Stimulated activated CD4-positive, alpha-beta T cell treated with anti-CD3 and anti-CD28 coated beads, TNF-alpha, amount 100 ng/mL, for 1 hour (primary cell): ENCODE measurements at places on chromosomes 7 and 10.

DNA sequence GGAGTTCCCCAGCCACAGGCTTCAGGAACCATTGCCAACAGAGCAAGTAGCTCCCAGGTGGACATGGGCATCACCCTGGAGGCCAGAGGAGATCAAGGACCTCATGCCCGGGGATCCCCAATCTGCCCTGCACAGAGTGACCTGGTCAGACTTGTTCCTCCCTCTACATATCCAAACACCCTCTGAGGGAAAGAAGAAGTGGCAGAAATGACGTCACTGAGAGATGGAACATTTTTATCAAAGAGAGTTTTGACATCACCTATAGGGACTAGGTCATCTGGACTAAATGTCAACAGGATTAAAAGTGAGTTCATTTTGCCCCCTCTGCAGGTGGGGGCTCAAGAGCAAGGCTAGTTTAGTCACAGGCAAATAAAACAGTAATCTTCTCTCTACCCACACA lies 273.7 kb downstream of the SKAP2 start:
- DNase-seq: no peak

DNA sequence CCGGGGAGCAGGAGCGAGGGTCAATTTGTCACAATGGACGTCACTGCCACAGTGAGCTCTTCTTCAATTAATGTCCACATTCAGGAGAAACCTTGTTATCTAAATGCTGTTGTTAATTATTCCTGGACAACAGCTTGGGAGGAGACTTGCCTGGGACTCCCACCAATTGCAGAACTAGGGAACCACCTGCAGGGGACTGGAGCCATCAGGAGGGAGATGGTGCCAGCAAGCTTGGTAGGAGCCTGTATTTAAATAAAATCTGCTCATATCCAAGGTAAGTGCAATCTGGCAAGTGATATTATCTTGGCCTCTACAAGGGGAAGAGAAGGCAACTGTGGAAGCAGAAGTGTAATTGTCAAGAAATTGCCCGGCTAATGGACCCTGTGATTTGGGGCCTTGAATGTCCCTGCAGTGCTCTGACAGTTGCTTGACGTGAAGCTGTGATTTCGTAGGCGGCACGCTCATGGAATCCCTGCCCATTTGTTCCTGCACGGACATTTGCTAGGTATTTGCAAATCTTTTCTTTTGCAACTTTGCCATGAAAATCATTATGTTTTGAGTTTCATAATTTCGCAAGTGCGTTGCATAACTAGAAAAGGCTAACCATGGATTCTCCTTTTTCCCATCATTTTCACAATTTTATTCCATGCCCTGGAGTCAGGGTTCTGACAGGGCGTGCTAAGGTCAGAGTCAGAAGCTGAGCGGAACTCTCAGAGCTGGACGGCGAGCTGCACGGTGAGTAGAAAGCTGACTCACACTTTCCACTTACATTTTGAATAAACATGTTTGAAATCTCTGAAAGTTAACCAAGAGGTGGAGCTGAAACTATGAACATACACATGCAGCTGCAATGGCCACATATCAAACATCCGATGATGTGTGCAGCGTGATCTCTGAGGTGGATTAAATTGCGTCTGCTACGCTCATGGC lies 84.9 kb upstream of the TCERG1L start:
- no peak for DNase-seq

- DNase-seq: no peak
Measured at GRCh38 chr10:97520978-97521761, 22.4 kb downstream of the UBTD1 start.

GRCh38 chr10:72072639-72073038 lies 15.7 kb downstream of the SPOCK2 start:
- DNase-seq: no peak

GRCh38 chr10:34168439-34168838 lies 646.7 kb downstream of the PARD3 start:
- DNase-seq: no peak

DNA sequence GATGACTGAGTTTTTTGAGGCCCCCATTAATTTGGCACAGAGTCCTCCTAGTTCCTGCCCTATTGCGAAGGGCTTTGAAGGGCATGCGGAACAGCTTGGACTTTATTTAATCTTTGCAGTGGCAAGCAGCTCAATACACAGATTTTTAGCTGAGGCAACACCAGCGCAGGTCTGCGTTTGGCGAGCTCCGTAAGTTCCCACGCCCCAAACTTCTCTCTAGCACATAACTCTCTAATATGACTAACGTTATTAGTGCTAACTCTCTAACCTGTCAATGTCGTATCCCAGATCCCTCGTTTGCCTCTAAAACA lies 366 bp upstream of the TAF3 start:
- DNase-seq: no peak

- no peak for DNase-seq
Measured at GRCh38 chr10:112092519-112092918, 91.0 kb downstream of the GPAM start.

GRCh38 chr10:124451276-124451675 lies 1.4 kb upstream of the NKX1-2 start:
- DNase-seq: no peak

DNA sequence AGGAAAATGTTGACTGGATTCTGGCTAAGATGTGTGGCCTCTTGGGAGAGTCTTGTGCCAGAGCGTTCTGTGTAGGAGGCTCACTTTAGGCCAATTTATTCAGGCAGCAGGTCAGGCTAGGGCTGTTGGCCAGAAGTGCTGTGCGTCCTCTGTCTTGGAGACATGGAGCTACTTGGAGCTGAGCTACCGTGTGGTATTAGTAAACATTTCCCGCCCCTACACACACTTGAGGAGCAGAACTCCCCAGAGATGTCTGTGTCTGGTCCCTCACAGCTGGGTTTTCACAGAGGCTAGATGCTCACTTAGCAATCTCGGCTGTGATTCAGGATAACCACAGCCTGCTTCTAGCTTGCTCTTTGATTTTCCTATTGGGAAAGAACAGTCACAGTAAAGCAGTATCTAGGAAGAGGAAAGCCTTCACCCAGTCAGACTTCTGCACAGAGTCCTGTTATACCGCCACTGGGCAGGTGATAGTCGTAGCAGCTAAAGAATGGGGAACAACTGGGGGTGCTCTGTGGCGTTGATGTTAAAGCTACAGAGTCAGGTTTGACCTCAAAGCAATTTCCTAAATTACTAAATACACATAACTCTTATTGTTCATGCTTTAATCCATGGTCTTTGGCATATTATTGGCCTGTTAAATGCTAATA lies 86.7 kb downstream of the MDFIC start:
- no peak for DNase-seq

- DNase-seq: no peak
Measured at GRCh38 chr10:133614830-133615580, 11.6 kb downstream of the FRG2B start.
